ENCODE measurements at places on chromosomes 6 and 20.
A peak's percentile ranks its signal among the peaks of the same experiment; 100 is the strongest.

GRCh38 chr6:170476360-170476759 lies 76.7 kb downstream of the PSMB1 start:
- no peak for DNase-seq

- DNase-seq: no peak
Observed at GRCh38 chr6:56541741-56542360, 100.8 kb downstream of the DST start.

DNA sequence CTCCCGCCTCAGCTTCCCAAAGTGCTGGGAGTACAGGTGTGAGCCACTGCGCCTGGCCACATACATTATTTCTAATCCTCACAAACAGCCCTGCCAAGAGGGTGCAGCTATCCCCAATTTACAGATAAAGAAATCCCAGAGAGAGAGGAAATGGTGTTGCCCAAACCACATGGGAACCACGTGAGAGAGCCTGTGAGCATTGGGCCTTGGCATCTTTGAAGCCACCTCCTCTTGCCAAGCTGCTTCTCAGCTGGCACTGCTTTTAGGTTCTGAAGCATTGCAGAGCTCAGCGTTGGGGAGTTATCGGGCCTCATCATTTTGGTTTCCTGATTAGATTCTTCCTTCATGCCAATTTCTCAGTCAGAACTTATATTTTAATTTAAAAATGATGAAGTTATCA lies 80.3 kb downstream of the CTNNBL1 start:
- no peak for DNase-seq

DNA sequence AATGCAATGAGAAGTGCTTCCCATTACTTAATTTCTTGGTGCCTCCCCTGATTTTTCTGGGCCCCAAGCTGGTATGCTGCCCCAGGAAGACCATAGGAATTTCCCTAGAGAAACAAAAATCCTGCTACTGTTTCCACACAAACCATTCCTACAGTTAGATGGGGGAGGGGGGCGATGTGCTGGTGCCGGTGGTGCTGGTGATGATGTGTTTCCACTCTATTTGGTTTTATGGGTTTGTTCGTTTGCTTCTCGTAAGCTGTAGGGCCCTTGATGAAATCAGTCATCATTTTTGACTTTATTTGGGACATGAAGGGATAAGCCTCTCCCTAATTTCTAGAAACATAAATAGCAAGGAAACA lies 105.1 kb downstream of the MKKS start:
- peak; percentile 38 for DNase-seq

- DNase-seq: no peak
Observed at GRCh38 chr6:169454204-169454871, 200.7 kb upstream of the THBS2 start.

GRCh38 chr6:156842598-156843250 lies 65.5 kb downstream of the ARID1B start:
- DNase-seq: no peak

DNA sequence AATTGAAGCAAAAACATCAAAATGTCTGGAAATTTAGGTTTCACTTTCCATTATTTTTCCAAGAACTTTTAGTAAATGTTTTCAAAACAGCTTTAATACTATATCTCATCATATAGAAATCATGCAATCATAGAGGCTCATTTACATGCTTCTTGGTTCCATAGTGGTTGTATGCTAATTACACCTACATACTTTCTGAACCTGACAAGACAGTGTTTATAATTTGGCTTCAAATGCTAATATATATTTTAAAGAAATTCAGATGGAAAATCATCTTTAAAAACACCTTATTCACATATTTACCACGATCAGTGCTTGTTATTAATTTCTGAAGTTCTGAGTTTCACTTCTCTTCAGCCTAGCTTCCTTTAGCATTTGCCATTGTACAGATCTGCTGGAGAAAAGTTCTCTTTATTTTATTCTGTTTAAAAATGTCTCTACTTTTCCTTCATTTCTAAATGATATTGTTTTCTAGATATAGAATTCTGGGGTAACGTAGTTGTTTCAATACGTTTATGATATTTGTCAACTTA lies 89.9 kb downstream of the PLCB1 start:
- no peak for DNase-seq
